Skin of body (tissue), 3 donors: ENCODE measurements at places on chromosomes 5 and 9. TPM values are rescaled to one million over a fixed set of nuclear protein-coding genes. Genes with fewer than 3 reads are reported as not detected.

DNA sequence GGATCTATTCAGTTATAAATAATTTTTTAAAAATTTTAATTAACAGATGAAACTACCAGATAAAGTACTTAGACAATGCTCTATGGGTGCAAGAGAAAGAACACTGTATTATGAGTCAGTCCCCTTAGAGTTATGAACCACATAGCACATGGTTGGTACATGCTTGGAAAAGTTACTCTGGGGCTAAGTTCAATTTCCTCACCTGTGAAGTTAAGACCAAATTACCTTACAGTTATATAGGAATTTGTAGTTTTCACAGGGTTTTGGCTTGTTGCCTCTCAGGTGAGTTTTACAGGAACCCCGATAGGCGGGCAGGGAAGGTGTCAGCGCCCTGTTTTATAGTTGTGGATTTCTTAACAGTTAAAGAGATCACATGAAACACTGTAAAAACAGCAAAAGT, 1.2 kb downstream of the PANK3 start:
- no peak for DNase-seq

DNA sequence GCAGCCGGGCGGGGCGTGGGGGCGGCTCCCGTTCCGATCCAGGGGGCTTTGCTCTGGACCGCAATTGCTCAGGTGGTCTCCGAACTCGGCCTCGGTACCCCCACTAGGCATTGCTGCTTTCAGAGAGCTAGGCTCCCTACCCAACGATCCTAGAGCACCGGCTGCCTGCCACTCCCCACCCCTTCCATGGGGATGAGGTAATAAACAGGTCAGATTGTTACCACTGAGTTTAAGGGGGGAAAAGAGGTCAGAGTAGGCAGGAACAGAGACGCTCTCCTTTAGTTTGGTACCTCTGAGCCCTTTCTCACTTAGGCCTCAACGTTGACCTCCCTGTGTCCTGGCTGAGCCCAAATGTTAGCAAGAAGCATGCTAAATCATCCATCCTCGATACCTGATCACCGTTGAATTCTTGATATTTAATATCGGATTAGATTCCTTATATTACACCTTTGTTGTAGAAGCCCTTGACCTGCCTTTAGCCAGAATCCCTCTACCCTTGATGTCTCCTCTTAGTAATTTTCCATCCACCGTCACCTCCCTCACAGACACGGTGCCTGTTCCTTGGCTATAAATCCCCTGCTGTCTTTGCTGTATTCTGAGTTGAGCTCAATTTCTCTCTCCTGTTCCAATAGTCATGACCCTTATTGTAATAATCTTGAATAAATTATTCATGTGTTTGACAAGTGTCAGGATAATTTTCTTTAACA, 588 bp upstream of the PLPP1 start:
- DNase-seq: no peak

DNA sequence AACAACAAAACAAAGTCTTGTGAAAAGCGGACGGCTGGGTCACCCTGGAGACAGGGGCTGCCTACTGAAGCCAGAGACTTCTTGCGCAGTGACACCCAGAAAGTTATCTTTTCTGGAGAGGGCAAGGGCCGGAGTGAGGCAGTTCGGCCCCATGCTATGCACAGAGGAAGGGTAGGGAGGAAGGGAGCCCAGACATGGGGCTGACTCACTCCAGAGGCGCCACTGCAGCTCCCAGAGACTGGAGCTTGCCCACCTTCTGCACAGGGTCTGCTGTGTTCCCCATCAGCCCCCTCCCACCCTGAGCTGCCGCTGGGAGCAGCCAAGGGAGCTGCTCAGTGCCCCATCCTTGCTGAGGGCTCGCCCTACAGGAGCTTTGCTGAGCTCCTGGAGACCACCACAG, 13.3 kb downstream of the SLC6A3 start:
- DNase-seq: no peak

DNA sequence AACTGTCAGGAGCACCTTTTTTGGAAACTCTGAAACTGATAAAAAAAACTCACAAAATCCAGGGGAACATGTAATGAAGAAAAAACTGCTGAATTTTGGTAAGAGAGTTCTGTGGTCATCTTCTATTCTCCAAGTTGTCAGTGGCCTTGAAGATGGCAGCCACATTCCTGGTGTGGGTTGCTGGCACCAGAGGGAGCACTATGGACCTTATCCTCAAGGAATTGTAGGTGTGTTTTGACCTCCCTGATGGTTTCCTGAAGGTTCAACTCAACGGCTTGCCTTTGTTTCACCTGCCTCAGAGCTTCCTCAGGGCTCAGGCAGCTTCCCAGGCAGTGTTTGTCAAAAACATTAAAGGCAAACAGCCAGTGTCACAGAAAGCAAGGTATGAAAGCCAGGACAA, 2.2 kb upstream of the SLC38A9 start:
- DNase-seq: no peak

DNA sequence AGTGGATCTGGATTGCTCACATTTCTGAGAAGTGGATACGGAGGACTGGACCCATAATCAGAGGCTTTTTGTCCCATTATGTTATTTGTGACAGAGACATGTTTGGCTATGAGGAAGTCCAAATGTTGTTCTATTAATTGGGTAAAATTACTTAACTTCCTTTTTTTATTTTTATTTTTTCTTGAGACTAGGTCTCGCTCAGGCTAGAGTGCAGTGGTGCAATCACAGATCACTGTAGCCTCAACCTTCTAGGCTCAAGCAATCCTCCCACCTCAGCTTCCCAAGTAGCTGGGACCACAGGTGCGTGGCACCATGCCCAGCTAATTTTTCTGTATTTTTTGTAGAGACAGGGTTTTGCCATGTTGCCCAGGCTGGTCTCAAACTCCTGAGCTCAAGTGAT, 11.9 kb upstream of the PGGT1B start:
- DNase-seq: no peak

GRCh38 chr5:54753034-54753433, 232.4 kb downstream of the ESM1 start:
- no peak for DNase-seq

Gene ADGRD2
- total RNA-seq: not detected

Gene DOLPP1
- total RNA-seq: 6.2 TPM

Gene CTSV
- total RNA-seq: 75.6 TPM

Gene COL5A1
- 349 TPM for total RNA-seq

Gene WDR38
- not detected for total RNA-seq
